ENCODE measurements at places on chromosomes 11 and 22.

DNA sequence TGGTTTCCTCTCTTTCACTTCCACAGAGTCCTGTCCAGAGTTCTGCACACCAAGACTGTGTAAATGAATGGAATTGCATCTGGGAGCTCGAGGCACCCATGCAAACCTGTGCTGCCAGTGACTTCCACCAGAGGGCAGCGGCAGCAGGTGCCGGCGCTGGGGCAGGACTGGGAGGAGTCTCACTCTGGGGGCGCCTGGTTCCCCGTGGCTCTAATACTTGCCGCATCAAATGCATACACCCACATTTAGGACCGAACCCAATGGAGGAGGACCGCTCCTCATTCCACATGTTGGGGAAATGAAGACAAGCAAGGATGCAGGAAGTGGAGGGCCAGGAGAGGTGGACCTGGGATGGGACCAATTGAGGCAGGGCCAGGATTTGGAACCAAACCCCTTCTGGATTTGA is 1.1 kb upstream of the CD6 start:
- no peaks in the 10 kb centered on the region for H3K36me3 ChIP-seq
- DNase-seq = peak; percentile 29
- H3K27ac ChIP-seq = no peak overlapping the region
- H3K4me1 ChIP-seq = no peaks in the 10 kb centered on the region
- peaks cover 45% of the 10 kb centered on the region for H3K27me3 ChIP-seq

DNA sequence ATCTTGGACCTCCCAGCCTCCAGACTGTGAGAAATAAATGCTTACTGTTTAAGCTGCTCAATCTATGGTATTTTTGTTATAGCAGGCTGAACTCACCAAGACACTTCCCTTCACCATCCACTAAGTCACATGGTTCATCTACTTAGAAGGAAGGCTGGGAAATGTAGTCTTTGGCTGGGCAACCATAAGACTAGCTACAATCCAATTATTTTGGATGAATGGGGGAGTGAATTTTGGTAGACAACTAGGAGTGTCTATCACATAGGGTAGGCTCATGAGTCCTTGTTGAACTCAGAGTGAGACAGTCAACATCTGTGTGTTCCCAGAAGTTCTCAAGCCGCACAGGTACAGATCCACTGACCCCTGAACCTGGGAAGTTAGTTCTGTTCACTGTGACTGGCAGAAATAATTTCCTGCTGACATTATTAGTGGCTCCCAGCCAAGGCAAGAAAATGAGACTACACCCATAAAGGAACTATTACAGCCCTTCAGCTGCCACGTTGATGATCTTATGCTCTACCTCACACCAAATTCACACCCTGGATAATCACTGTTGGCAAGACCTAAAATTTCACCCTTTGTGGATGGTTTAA is 3.1 kb upstream of the SLC35C1 start:
- H3K4me1 ChIP-seq = peaks cover 14% of the 10 kb centered on the region
- no peak overlapping the region for H3K27ac ChIP-seq
- H3K36me3 ChIP-seq = peaks cover 1% of the 10 kb centered on the region
- H3K27me3 ChIP-seq = peaks cover 3% of the 10 kb centered on the region

GRCh38 chr11:34209809-34210208 is 104.4 kb downstream of the NAT10 start:
- H3K27ac ChIP-seq = no peak overlapping the region
- H3K27me3 ChIP-seq = no peaks in the 10 kb centered on the region
- no peaks in the 10 kb centered on the region for H3K36me3 ChIP-seq
- peaks cover 11% of the 10 kb centered on the region for H3K4me1 ChIP-seq
- no peak overlapping the region for H3K4me3 ChIP-seq

DNA sequence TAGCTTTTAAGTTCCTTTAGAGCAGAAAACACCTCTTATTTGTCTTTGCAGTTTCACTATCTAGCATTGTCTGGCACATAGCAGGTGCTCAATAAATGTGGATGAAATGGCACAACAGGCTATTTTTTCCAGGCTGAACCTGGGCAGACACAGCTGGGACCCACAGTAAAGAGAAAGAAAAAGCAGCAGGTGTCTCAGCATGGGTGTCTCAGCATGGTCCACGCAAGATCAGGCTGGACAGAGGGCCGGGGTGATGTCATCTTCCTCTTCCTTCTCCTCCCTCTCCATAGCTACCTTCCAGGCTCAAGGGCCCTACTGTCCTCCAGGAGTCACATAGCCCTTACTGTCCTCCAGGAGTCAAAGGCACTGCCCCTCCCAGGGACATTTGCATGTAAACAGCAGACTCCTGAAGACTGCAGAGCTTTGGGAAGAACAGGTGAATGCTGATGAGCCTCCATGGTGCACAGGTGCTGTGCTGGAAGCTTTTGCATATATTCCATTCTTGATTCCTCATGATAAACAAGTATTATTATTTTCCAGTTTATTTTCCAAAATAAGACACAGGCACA is 65.2 kb downstream of the DSCAML1 start:
- no peaks in the 10 kb centered on the region for H3K4me1 ChIP-seq
- H3K27ac ChIP-seq = no peak overlapping the region
- H3K4me3 ChIP-seq = no peak overlapping the region
- H3K36me3 ChIP-seq = no peaks in the 10 kb centered on the region
